ENCODE measurements at places on chromosomes 3 and 15.

GRCh38 chr3:114143817-114144216 lies 35.0 kb downstream of the DRD3 start:
- DNase-seq = no peak

DNA sequence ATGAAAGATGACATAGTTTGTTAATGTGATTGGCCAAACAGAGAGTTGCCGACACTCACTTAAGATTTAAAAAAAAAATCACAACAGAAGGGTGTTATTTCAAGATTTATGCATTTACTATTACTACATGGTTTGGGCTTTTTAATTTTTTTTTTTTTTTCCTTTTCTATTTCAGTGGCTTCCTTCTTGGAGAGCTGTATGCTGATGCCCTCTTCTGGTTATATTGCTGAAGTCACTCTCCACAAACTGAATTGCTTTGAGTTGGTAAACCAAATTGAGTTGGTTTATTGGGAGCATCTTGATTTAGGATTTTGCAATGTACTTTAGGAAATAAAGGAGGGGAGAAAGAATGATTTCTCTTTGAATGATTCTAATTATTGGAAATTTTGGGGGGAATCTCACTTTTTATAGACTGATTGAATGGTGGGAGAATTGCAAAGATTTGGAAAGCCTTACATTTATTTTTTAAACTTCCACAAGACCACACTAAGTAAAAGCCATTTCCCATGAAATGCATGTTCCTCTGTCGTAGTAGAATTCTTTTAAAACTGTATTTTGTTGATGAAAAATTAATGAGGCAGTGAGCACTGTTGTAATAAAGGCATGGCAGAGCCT lies 186.6 kb upstream of the FEZF2 start:
- DNase-seq = no peak

DNA sequence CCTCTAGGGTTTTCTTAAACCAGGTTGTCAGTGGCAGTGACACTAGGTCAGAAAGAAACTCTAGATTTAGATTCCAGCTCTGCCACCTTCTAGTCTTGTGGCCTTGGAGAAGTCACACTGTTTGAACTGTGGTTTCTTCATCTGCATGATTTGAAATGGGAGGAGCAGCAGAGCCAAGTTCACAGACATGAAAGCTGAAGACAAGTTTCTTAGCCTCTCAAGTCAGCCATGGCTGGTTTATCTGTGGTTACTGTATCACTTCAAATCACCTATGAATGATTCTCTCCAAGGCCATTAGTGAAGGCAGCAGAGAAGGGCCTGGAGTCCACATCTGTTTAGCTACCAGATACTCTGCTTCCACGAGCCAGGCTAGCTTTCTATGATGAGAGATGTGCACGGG lies 15.6 kb downstream of the CLEC3B start:
- DNase-seq = no peak

GRCh38 chr15:64430000-64430735 lies 30.2 kb upstream of the ZNF609 start:
- no peak for DNase-seq

DNA sequence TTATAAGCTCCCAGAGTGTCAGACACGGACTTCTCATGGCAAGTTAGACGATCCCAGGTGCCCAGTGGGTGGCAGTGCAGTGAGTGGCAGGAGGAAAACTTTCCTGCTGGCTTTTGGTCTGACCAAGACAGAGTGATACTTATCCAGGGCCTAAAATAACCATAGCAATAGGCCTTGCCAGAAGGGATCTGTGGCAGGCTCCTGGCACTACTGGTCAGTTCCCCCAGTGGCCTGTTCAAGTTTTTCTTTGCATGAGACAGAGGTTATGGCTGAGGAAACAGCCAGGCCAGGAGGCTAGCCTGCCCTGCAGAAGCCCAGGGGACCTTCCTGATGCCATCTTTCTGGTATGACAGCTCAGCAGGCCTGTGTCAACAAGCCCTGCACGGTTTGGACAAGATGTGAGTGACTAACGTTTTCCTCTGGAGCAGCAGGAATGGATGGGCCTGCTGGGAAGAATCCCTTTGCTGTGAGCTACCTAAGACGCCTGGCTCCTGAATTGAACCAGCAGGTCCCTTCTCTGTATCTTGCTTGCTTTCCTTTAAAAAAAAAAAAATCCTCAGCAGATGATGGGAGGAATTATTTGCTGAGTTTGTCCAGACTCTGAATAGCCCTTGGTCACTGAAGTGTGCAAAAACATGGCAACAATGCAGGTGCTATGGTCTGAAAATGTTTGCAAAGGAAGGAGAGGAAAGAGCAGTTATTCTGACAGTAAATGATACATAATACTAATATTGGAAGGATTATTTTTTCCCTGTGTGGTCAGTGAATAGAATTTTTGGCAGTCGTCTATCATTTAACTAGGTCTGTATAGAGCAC lies 18.0 kb downstream of the SCG5 start:
- DNase-seq = no peak

- no peak for DNase-seq
Measured at GRCh38 chr15:53129121-53129904, 339.2 kb upstream of the ONECUT1 start.

GRCh38 chr3:43331381-43331780 lies 45.0 kb downstream of the SNRK start:
- DNase-seq = no peak

DNA sequence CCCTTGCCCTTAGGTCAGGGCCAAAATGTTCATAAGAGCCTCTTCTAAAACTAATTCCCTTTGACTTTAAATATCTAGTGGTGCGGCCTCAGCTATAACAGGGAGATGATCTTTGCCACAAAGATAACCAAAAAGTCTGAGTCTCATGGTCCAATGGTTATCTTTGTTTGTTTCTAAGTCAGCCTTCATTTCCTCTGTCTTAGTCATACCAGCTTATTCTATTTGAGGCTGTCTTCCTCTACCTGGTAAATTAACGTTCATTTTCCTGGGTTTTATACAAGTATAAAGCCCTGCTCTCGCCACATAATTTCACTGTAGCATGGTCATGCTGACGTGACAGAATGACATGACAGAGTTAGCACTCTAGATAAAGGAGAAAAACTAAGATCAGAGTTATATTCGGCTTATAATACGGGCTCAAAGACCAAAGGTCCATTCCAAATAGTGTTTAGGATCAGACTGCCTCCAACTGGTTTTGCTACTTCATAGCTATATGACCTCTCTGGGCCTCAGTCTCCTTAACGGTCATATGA lies 18.4 kb downstream of the ZNF860 start:
- DNase-seq = no peak

GRCh38 chr15:23566071-23566554 lies 639 bp downstream of the MKRN3 start:
- no peak for DNase-seq

DNA sequence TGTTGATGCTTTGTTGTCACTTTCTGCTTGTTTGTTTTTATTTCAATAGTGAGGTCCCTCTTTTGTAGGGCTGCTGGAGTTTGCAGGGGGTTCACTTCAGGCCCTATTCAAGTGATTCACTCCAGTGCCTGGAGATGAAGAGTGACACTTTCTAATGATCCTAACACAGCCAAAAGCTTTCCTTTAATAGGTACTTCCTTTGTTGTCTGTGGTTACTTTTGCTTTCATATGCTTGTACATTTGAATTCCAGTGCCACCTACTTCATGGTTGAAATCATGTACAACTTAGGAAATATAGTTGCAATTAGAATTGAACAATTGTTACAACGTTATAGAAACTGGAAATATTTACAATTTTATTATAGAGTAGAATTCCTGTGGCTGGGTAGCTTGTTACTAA lies 466.8 kb upstream of the EPHA3 start:
- no peak for DNase-seq

- no peak for DNase-seq
Measured at GRCh38 chr3:78455712-78456433, 1311.9 kb downstream of the ROBO1 start.

- no peak for DNase-seq
Measured at GRCh38 chr3:151067158-151067557, 18.3 kb upstream of the MED12L start.

Measured in activated naive CD4-positive, alpha-beta T cell (primary cell).